NCI-H187 (cell line): ENCODE measurements at places on chromosomes 6 and 20.

GRCh38 chr6:80287112-80287511 lies 180.6 kb downstream of the BCKDHB start:
- DNase-seq: no peak

GRCh38 chr20:57342829-57343228 lies 8.2 kb upstream of the RAE1 start:
- no peak for DNase-seq

GRCh38 chr6:56807326-56807988 lies 147.4 kb upstream of the BEND6 start:
- no peak for DNase-seq

DNA sequence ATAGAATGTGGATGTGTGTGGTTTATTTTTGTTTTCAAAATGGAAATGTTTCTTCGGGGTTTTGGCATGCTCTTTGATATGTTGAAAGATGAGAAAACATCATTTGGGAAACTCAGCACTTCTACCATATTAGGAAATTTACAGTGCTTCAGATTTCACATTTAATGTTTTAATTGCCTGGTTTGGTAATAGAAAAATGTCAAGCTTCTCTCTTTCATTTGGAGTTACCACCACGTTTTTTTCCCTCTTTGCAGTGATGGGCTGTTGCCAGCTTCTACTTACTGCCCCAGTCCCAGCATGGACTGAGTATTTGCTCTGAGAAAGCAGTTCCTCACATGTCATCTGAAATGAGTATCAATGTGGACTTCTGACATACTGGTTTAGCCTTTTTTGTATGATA lies 267.7 kb downstream of the PRL start:
- no peak for DNase-seq

- no peak for DNase-seq
These were observed 84.6 kb downstream of the PDE7B start for GRCh38 chr6:135935941-135936601.

DNA sequence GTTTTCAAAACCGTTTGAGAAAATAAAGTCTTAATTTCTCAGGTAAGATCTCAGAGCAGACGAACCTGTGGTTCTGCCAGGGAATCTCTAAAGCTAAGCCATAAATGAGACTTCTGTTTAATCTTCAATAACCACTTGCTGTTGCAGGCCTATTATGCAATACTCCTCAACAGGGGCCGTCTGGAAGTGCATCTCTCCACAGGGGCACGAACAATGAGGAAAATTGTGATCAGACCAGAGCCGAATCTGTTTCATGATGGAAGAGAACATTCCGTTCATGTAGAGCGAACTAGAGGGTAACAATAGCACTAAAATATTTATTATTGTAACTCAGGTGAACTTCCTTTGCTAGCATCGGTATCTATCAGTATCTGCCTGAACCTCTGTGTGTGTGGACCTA lies 223.7 kb downstream of the ARHGAP18 start:
- DNase-seq: no peak

DNA sequence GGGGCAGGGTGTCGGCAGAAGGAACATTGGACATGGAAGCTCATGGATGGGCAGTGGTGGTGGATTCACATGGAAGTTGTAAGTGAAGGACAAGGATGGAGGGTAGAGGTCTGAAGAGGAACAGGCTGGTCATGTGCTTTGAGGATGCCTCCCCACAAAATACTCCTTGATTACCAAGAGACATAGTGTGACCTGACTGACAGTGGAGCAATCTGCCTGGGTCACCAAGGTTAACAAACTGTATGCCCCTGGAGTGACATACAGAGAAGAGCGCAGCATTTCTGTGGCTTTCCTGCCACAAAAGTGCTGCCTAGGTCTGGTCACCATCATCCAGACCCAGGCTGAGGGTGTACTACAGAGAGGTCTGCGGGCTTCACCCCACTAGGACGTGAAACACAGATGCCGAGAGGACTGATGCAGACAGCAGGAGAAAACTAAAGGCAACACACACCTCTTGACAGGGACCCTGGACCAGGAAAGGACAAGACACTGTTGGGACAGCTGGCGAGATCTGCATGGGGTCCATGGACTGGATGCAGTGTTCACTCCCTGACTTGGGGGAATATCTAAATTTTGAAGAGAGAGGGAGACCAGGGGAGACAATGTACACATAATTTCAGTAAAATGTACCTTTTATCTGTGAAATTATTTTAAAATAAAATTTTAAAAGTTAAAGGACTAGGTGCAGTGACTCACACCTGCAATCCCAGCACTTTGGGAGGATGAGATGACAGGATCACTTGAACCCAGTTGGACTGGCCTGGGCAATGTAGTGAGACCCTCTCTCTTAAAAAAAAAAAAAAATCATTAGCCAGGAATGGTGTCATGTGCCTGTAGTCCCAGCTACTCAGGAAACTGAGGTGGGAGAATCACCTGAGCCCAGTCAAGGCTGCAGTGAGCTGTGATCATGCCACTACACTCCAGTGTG lies 64.9 kb downstream of the CSE1L start:
- DNase-seq: no peak

GRCh38 chr6:69349771-69350170 lies 447.0 kb downstream of the LMBRD1 start:
- DNase-seq: no peak

GRCh38 chr6:137044366-137045221 lies at the start of gene IL20RA:
Gene IL20RA, minus strand, starts transcription at chr6:137044965. Its CDS starts 237 bp downstream, at chr6:137044728.
- DNase-seq: no peak

- DNase-seq: no peak
These were observed 168.5 kb upstream of the AKIRIN2 start for GRCh38 chr6:87870556-87870955.

GRCh38 chr20:48897305-48898010 lies 24.1 kb upstream of the ARFGEF2 start:
- DNase-seq: no peak

DNA sequence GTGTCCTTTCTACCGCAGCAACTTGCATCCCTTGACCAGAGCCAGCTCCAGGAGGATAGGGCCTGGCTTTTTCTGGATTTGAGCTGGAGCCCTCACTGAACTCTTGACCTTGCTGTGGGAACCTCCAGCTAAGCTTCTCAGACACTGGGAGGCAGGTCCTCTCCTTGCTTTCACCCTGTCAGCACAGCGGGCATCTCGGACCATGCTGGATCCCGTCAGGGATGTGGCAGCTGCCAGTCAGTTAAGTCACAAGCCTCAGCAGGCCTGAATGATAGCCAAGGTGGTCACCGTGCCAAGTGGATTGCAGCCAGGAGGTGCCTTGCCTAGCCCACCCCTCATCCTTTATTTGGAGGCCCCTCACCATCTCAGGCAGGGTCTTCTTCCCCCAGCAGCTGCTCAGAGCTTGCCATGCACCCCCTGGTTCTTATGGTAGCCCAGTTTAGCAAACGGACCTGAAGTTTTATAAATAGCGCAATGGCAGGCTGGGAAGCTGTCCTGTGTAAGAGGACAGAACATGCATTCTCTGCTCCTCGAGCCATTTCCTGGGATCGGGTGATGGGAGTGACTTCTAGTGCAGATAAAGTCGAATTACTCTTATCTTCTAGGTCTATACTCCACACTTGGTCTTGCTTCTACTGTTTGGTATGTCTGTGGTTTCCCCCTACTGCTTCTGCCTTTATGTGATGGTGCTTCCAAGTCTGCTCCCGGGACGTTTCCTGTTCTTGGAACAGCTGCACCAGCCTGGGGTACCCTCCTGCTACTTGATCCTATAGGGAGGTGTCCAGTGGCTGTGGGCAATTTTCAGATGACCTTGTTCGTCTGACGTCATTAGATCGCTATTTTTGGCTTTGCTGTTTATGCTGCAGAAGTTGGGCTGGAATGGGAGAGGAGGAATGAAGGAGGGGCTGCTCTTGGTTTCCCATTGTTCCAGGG lies 7.1 kb upstream of the MYLK2 start:
- DNase-seq: no peak

DNA sequence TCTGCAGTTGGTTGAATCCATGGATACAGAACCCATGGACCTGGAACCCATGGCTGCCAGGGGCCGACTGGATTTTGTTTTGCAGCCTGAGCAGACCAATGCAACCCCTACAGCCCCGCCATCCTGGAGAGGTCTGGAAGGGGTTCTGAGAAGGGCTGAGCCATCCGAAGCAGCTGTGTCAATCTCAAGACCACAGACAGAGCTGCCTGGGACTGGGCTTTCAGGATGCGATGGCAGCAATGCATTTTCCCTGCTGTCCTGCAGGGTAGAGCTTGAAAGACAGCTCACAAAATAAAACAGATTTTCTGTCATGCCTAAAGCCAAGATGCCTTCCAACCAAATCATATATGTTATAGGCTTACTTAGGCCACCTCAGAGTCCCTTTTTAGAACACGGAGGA lies 125.8 kb upstream of the NXT1 start:
- DNase-seq: no peak

- DNase-seq: no peak
These were observed 716.2 kb downstream of the EYS start for GRCh38 chr6:64990652-64991304.

DNA sequence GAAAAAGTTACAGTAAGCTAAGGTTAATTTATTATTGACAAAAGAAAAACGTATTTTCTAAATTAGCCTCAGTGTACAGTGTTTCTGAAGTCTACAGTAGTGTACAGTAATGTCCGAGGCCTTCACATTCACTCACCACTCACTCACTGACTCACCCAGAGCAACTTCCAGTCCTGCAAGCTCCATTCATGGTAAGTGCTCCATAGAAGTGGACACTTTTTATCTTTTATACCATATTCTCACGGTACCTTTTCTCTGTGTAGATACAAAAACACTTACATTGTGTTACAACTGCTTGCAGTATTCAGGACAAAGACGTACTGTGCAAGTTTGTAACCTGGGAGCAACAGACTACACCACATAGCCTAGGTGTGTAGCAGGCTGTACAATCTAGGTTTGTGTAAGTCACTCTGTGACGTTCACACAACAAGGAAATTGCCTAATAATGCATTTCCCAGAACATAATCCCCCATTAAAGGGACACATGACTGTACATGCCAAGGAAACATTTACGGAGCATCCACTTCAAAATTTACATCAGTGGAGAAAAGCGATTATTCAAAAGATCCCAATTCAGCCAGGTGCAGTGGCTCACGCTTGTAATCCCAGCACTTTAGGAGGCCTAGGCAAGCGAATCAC lies 133.4 kb downstream of the BANF2 start:
- DNase-seq: no peak

DNA sequence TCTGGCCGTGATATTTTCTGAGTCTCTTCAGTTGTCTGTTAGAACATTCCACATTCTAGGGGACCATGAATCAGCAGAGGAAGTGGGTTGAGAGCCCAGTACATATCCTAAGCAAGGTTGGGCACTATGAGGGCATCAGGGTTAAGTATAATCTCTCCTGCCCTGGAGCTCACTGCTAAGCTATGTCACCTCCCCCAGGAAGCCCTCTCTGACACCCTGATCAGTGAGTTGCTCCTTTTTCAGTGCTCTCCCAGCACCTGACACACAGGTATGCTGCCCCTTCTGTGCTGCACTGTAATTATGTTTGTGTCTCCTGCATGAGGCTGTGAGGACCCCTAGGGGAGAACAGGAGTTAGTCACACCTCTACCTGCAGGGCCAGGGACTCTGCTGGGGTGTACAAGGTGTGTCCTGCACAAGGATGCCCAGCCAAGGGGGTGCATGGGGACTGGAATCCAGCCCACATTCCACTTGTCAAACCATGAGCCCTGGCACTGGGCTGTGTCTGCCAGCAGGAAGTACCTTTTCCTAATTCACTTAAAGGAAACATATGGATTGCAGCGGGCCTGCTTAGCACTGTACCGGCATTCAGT lies 3.9 kb downstream of the RAB44 start:
- no peak for DNase-seq

DNA sequence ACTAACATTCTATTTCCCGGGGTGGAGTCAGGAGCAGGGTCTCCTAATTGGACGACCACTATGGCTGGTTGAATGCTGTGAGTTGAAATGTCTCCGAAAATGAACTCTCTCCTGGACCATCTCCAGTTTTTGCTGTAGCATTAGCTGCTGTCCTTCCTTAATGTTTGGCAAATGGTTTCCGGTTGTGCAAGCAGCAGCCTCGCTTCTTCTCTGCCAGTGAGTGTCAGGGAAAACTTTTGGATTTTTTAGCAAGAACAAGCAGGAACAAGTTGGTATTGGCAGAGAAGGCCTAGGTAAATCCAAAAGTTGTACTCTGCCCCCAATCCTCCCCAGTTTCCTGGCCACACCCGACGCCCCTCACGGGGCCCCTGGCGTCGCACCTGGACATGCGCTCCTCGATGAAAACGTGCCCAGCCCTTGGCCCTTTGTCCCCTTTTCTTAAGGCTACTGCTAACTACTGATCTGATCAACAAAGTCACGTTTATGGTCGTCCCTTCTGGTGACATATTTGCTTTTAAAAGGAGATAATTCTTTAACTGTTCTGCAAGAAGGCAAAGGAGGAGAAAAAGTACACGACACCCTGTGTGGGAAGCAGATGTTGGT lies 103.2 kb downstream of the ARMC2 start:
- DNase-seq: no peak

- no peak for DNase-seq
These were observed 1.0 kb downstream of the BFSP1 start for GRCh38 chr20:17530153-17530552.

DNA sequence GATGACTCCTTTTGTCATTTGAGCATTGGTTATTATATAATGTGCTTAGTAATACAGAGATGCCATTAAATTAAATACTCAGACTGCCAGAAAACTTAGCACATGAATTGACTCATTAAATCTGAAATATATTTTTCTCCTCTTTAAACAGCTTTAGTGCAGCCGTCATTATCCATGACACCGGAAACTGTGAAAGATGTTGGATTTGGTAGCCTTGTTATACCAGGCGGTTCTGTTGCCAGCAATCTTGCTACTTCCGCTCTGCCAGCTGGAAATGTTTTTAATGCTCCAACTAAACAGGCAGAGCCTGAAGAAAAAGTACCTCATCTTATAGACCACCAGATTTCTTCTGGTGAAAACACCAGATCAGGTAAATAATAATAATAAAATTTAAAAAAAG lies 97.6 kb downstream of the SCAF8 start:
- no peak for DNase-seq

DNA sequence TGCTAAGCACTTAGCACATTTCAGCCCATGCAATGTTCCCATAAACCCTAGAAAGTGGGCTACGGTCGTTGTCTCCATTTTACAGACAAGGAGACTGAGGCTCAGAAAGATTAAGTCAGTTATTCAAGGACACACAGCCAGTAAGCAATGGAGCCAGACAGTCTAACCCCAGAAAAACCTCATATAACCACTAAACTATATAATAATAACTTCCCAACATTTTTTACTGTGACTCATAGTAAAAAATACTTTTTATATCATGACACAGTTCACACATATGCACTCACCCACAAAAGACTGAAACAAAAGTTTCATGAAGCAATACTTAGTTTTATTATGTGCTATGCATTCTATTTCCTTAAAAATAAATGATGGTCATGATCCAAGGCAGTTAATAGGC lies 66.2 kb upstream of the EYA2 start:
- no peak for DNase-seq

DNA sequence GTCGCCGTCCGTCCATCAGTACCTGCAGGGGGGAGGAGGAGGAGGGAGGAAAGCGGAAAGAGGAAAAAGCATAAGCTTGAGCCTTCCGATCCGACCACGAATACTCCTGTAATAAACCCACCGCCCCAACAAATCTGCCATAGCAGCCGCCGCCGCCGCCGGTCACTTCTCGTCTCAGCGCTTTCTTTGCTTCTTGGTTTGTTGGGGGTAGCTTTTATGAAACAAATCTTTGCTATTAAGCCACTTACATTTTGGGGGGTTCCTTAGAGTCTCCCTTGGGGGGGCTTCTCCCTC lies 277 bp downstream of the ADGRB3 start:
- no peak for DNase-seq

GRCh38 chr6:64789476-64789875 lies 917.5 kb downstream of the EYS start:
- DNase-seq: no peak

GRCh38 chr6:30152910-30153610 lies 8.0 kb downstream of the TRIM10 start:
- no peak for DNase-seq

- DNase-seq: no peak
These were observed 85.1 kb downstream of the LYRM2 start for GRCh38 chr6:89553431-89553830.
